ENCODE measurements at places on chromosomes 6 and 20. TPM values are rescaled to one million over a fixed set of nuclear protein-coding genes. Genes with fewer than 3 reads are reported as not detected.
A peak's percentile ranks its signal among the peaks of the same experiment; 100 is the strongest.

Gene NAPB
- 6.1 TPM for total RNA-seq

GRCh38 chr6:132814716-132815570, 574 bp downstream of the RPS12 start:
- DNase-seq = no peak
- H3K4me1 ChIP-seq = peaks cover 16% of the 10 kb centered on the region
- H3K27me3 ChIP-seq = no peaks in the 10 kb centered on the region
- H3K27ac ChIP-seq = peak overlapping the region; percentile 65
- H3K36me3 ChIP-seq = peaks cover 33% of the 10 kb centered on the region
- H3K4me3 ChIP-seq = peak overlapping the region; percentile 94

DNA sequence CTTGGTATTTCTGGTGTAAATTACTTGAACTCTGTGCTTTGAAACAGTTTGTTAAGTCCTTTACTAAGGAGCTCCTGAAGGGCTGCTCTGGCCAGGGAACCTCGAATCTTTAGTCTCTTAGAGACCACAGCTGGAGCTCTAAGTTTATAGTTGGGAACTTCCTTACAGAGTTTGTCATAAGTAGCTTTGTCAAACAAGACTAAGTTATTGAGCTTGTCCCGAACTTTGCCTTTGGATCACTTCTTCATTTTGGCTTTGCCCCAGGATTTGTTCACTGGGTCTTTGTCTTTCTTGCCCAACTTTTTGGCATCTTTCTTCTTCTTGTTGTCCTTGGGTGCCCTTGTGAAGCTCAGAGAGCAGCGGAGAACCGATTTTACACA, 64.8 kb downstream of the FAM50B start:
- DNase-seq = no peak
- no peaks in the 10 kb centered on the region for H3K36me3 ChIP-seq
- H3K27me3 ChIP-seq = no peaks in the 10 kb centered on the region
- H3K4me1 ChIP-seq = peaks cover 8% of the 10 kb centered on the region
- peak overlapping the region; percentile 45 for H3K27ac ChIP-seq

DNA sequence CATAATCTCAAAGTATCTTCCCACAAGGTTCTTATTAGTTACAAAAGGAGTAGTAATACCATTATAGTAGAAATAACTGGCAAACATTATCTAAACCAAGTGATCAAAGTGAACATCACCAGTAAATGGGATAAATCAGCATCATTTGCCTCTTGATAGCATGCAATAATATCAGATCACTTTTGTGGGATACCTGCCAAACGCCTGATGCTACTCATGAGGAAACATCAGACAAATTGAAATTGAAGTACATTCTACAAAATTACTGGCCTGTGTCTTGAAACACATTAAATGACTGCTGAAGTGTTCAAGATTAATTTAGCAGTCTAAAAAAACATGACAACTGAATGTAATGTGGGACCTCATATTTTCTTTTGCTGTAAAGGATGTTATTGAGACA, 208.1 kb downstream of the TINAG start:
- H3K27me3 ChIP-seq = no peaks in the 10 kb centered on the region
- no peak overlapping the region for H3K27ac ChIP-seq
- no peak for DNase-seq
- no peak overlapping the region for H3K4me3 ChIP-seq
- no peaks in the 10 kb centered on the region for H3K36me3 ChIP-seq

Gene SLC24A3
- total RNA-seq = 1.8 TPM

Gene MYB
- 0.08 TPM for total RNA-seq

- DNase-seq = no peak
- peaks cover 1% of the 10 kb centered on the region for H3K4me1 ChIP-seq
- H3K36me3 ChIP-seq = no peaks in the 10 kb centered on the region
- H3K4me3 ChIP-seq = peak overlapping the region; percentile 68
- no peaks in the 10 kb centered on the region for H3K27me3 ChIP-seq
These were observed 723 bp upstream of the ZNF451 start for GRCh38 chr6:57089265-57089664.

- DNase-seq = no peak
- H3K27ac ChIP-seq = no peak overlapping the region
- no peaks in the 10 kb centered on the region for H3K36me3 ChIP-seq
- H3K27me3 ChIP-seq = no peaks in the 10 kb centered on the region
- no peak overlapping the region for H3K4me3 ChIP-seq
These were observed 3.8 kb downstream of the IGF2R start for GRCh38 chr6:159972506-159973268.

GRCh38 chr6:10351791-10352190, 63.1 kb downstream of the TFAP2A start:
- no peak overlapping the region for H3K27ac ChIP-seq
- DNase-seq = no peak
- H3K4me3 ChIP-seq = no peak overlapping the region
- H3K4me1 ChIP-seq = no peaks in the 10 kb centered on the region

GRCh38 chr20:33394718-33395117, 6.6 kb downstream of the CDK5RAP1 start:
- no peak overlapping the region for H3K4me3 ChIP-seq
- no peak overlapping the region for H3K27ac ChIP-seq
- H3K27me3 ChIP-seq = no peaks in the 10 kb centered on the region
- peaks cover under 1% of the 10 kb centered on the region for H3K4me1 ChIP-seq
- DNase-seq = no peak

- no peak for DNase-seq
- no peak overlapping the region for H3K27ac ChIP-seq
- H3K4me3 ChIP-seq = no peak overlapping the region
- H3K4me1 ChIP-seq = no peaks in the 10 kb centered on the region
- no peaks in the 10 kb centered on the region for H3K36me3 ChIP-seq
- H3K27me3 ChIP-seq = no peaks in the 10 kb centered on the region
These were observed 17.3 kb upstream of the IBTK start for GRCh38 chr6:82264824-82265223.

Gene MEI4
- 0.42 TPM for total RNA-seq

Gene NKX2-2
- total RNA-seq = not detected

Gene UBE2V1
- total RNA-seq = 29.7 TPM

Gene ADGRB3
- total RNA-seq = 2.3 TPM

Gene OSTM1
- 33.3 TPM for total RNA-seq

- peak; percentile 57 for DNase-seq
- no peaks in the 10 kb centered on the region for H3K36me3 ChIP-seq
- peak overlapping the region; percentile 75 for H3K27ac ChIP-seq
- H3K4me3 ChIP-seq = no peak overlapping the region
These were observed 153.6 kb downstream of the FOXA2 start for GRCh38 chr20:22430746-22431168.

Gene ANKS1A
- total RNA-seq = 6.5 TPM

- no peak for DNase-seq
- H3K27ac ChIP-seq = no peak overlapping the region
- no peaks in the 10 kb centered on the region for H3K27me3 ChIP-seq
- no peak overlapping the region for H3K4me3 ChIP-seq
- no peaks in the 10 kb centered on the region for H3K36me3 ChIP-seq
These were observed 143.0 kb downstream of the FIG4 start for GRCh38 chr6:109834131-109834530.

DNA sequence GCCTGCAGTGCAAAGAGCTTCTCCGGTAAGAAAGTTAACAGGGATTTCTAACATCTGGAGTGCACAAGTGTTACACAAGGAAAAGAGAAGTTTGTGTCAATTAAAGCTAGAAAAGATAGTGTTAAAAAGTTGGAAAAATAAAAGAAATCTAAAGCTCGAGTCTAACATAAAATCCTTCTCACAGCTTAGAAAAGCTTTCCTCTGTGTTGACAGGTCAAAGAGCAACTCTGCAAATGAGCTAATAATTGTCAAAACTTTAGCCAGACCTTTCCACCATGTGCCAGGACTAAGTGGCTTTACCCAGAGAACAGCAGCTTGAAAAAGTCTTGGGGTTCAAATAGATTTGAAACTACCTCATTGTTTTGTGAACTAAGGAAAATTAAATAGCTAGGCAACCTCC, 14.8 kb downstream of the PTPRK start:
- DNase-seq = no peak
- peak overlapping the region; percentile 93 for H3K27ac ChIP-seq
- no peaks in the 10 kb centered on the region for H3K36me3 ChIP-seq
- H3K4me3 ChIP-seq = peak overlapping the region; percentile 3

Gene MGME1
- total RNA-seq = 26.8 TPM

DNA sequence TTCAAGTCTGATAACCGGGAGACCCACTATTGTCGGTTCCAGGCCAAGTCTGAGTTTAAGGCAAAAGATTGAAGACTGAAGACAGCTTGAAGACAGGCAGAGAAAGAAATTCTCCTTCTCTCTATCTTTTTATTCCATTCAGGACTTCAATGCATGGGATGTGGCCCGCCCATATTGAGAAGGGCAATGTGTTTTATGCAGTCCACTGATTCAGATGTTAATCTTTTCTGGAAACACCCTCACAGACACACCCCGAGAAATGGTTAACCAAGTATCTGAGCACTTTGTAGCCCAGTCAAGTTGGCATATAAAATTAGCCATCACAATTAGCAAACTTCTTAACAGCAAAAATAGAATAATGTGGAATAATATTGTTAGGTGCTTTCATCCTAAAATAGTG, 75.5 kb upstream of the FABP7 start:
- DNase-seq = no peak
- no peak overlapping the region for H3K4me3 ChIP-seq
- no peaks in the 10 kb centered on the region for H3K36me3 ChIP-seq
- no peaks in the 10 kb centered on the region for H3K4me1 ChIP-seq
- H3K27ac ChIP-seq = no peak overlapping the region

DNA sequence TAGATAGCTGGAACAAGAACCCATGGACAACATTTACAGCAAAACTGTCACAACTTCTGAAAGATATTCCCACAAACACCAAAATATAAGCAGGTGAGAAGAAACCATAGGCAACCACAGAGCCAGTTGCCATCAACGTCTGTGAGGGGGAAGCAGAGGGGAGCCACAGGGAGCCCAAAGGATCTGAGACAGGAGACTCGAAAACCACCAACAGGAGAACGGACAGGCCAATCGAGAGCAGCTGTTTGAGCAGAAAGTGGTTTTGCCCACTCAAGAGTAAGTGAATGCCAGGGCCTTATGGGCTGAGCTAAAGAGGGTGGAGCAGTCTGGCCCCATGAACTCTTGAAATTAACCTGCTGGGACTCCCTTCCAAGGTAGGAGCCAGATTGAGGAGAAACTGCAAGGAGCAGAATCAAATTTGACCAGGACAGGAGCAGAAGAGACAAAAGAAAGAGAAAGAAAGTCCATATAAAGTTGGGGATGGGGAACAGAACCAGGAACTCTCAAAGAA, 195.4 kb downstream of the ANKRD60 start:
- H3K27me3 ChIP-seq = peaks cover 5% of the 10 kb centered on the region
- H3K36me3 ChIP-seq = no peaks in the 10 kb centered on the region
- H3K4me3 ChIP-seq = no peak overlapping the region
- DNase-seq = no peak

- DNase-seq = no peak
- H3K4me1 ChIP-seq = peaks cover 28% of the 10 kb centered on the region
- peak within 1 kb of the TSS; percentile 22 for H3K4me3 ChIP-seq
- no peaks in the 10 kb centered on the region for H3K36me3 ChIP-seq
- H3K27ac ChIP-seq = peak within 1 kb of the TSS; percentile 36
- H3K27me3 ChIP-seq = no peaks in the 10 kb centered on the region
These were observed at the start of gene KIAA0408 for GRCh38 chr6:127459231-127459641. TSS of gene KIAA0408 (minus strand) at chr6:127459389. CDS start at chr6:127453981, 5,408 bp downstream.

Gene CALHM5
- 0.47 TPM for total RNA-seq

- peak overlapping the region; percentile 89 for H3K27ac ChIP-seq
- no peaks in the 10 kb centered on the region for H3K27me3 ChIP-seq
These were observed 546 bp downstream of the C6orf136 start for GRCh38 chr6:30647242-30648116.

GRCh38 chr6:5359417-5359816, 98.1 kb downstream of the FARS2 start:
- H3K27ac ChIP-seq = no peak overlapping the region
- H3K27me3 ChIP-seq = no peaks in the 10 kb centered on the region
- H3K4me1 ChIP-seq = no peaks in the 10 kb centered on the region
- no peaks in the 10 kb centered on the region for H3K36me3 ChIP-seq
- DNase-seq = no peak
- no peak overlapping the region for H3K4me3 ChIP-seq

Measured in liver (tissue), 10 donors.